NCI-H1417 treated with DMSO at 0.1 percent for 48 hours (cell line): ENCODE measurements at places on chromosomes 4 and X.

- DNase-seq: no peak
These were observed 48.0 kb upstream of the TMEM154 start for GRCh38 chr4:152727784-152728183.

DNA sequence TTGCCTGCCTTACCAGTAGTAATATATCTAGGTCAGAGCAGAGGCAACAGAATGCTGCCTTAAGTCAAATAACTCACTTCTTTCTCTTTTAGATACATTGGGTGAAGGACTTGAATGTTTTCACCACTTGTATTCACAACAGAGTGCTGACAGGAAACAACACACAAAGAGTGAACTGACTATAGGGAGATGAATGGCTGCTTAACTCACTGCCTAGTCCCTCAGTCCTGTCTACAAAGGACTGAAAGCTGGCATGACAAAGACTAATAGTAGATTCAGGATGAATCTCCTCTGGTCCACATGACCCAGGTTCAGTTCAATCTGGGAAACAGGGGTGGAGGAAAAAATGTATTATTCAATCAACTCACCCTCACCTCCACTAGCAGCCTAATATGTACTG is 134.2 kb downstream of the GALNTL6 start:
- DNase-seq: no peak

- DNase-seq: no peak
These were observed 8.2 kb downstream of the SLC38A5 start for GRCh38 chrX:48461830-48462229.

DNA sequence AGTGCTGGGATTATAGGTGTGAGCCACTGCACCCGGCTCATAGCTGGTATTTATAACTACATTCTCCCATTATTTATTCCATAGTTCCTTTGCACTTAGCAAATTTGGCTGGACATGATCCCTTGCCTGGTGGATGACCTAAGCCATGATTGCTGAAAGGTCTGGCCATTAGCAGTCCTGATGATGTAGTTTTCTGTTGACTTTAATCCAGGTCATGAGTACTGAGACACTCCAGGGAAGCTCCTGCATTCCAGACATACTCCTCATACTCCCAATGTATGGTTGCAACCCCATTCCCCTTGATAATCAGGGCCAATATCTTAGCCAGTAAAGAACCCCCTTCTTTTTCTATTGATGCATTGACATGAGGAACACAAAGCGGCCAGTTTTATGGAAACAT is 24.4 kb upstream of the MGST2 start:
- DNase-seq: no peak

DNA sequence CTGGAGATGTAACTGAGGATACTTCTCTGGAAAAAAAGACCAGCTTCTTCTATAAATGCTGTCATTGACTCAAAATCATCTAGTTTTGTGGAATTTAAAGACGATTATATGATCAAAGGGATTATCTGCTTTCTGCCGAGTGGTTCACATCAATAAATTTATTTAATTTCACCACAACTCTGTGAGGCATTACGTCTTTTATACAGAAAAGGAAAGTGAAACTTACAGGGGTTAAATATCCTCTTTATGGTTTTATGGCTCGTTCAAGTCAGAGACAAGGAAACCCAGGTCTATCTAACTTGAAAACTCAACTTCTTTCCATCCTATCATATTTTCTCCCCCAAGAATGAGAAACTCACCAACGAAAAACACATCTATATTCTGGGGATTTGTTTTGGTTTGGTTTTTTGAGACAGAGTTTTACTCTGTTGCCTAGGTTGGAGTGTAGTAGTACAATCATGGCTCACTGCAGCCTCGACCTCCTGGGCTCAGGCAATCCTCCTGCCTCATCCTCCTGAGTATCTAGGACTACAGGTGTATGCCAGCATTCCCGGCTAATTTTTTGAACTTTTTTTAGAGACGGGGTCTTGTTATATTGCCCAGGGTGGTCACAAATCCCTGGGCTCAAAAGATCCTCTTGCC is 377.9 kb upstream of the EMCN start:
- DNase-seq: no peak

- DNase-seq: no peak
These were observed 49.9 kb downstream of the ADGRG2 start for GRCh38 chrX:19072372-19072771.

DNA sequence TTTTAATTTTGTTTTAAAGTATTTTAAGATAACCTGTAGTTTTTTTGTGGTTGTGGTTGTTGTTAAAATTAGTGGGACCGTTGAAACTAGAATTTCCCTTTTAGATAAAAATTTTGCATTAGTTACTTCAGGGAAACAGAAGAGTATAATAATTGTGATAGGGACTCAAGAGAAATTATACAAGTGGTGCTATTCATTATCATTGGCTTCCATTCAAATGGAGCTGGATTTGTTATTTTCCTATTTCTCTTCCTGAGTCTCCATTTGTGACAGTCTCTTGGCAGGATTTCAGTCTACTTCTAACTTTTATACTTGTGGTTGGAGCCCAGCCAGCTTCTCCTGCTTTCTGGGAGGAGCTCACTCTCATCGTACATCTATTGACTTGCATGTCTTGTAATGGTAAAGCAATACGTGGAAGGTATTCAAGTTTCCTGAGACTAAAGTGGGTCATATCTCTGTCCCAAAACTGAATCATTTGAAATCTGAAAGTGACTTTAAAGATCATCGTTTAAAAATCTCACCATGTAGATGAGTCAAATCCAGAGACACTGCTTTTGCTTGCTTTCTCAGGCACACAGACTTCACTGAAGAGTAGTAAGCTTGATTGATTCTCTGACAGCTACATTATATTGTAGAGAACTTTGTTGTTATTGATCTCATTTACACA is 155.8 kb downstream of the RPA4 start:
- DNase-seq: no peak

DNA sequence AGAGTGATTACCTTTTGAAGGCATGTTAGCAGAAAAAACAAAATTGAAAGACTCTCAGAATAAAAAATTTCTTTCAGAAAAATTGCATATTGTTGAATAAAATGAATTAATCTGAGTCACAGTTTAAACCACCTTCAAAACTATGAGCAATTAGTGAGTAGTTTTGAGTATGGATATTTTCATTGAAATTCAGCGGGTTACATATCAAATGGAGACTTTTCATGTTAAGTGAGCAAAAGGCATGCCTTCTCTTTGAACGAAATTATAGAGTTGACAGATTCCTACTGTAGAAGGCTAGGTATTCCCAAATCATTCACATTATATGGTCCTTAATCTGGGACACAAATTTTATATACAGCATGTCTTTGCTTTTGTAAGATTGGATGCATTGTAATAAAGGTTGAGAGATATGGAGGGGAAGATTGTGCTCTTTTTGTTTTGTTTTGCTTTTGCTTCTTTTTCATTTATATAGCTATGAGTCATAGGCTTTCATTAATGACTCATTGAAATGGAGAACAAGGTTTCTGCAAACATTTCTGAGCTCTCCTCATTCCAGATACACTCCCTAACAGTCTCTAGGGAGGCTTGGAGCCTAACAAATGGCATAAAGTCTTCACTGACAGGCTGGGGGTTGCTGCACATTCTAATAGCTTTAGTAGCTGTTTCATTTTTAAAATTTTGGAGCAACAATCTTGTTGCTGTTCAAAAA is 21.6 kb downstream of the PCDH18 start:
- no peak for DNase-seq

DNA sequence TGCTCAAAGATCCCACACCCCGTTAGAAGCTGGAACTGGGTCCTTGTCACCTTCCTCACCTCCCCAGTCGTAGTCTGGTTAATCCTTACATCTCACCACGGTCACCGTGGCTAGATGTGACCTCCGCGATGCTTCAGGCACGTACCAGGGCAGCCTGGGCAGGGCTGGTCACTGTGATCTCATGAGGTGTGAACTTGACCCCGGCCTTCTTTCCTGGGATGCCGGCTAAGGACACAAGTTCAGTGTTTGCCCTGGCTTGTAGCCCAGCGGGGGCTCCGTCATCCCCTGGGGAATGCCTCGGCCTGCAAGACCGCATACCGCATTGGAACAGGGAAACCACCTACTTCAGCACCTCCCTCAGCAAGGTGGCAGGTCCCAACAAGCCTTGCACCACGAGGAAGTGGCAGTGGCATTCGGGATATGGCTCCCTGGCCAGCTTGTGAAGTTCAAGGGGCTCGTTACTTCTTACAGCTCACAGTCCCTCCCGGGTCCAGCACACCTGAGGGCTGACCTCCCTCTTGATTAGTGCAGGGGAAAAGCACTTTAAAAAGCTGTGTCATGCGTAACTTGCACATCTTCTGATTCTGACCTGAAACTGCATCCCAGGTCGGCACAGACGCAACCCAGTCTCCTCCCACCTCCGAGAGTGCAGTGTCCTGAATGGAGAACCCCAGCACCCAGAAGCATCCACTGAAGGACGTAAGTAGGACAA is 25.9 kb downstream of the NOP14 start:
- DNase-seq: no peak

DNA sequence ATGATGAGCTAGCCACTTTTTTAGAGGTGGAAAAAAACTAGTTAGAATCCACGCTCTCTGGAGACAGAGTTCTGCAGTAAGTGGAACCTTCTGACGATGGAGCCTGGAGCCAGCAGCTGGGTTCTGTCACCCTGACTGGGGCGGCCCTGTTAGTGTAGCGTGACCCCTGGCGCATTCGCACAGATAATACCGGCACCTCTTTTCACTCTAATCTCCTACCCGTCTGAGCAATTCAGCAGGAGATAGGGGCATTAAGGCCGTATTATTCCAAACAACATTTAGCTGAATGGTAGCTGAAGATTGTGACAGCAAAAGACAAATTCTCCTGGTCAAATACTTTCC is 292.6 kb downstream of the FBXO8 start:
- DNase-seq: no peak

DNA sequence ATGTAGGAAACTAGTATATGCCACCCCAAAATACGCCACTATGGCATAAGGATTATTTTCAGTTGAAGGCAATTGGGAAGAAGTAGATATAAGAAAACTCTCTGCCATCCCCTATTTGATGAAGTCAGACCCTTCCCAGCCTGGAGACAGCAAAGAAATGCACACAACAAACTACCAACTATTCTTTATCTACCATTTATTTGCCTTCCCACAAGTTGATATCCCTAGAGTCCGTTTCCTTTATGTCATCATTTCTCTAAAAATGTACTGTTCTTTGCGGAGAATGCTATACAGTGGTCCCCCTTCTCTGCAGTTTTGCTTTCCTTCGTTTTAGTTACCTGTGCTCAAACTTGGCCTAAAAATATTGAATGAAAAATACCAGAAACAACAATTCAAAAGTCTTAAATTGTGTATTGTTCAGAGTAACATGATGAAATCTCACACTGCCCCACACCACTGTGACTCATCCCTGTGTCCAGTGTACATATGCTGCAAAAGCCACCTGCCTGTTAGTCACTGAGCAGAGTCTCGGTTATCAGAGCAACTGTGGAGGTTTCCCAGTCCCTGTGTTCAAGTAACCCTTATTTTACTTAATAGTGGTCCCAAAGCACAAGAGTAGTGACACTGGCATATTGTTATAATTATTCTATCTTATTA is 152.3 kb downstream of the WDFY3 start:
- DNase-seq: no peak

GRCh38 chrX:133575501-133576136 is 160.3 kb upstream of the GPC4 start:
- DNase-seq: no peak

- no peak for DNase-seq
These were observed 24.2 kb downstream of the RASSF6 start for GRCh38 chr4:73596001-73596400.

DNA sequence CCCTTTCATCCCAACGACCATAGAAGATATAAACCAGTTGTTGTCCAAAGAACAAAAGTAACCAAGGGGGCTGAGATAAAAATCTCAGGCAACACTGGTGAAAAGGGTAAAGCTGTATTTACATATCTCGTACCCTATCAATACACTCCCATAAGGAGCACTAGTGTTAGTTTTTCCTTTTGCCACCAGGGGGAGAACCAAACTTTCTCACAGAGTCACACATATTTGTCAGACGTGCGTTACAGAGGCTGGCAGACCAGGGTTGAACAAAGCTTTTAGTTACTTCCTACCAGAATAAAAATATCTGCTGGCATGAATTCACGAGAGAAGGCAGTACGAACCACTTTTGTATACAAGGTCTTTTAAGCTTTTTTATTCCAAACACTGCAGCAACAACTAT is 88.3 kb downstream of the AMELX start:
- DNase-seq: no peak

GRCh38 chrX:71533851-71534561 is 1.1 kb downstream of the OGT start:
- peak; percentile 30 for DNase-seq

GRCh38 chrX:66110112-66110511 is 53.9 kb upstream of the HEPH start:
- no peak for DNase-seq

GRCh38 chrX:126164226-126164625 is 1.9 kb downstream of the DCAF12L2 start:
- no peak for DNase-seq

GRCh38 chr4:727576-727975 is 21.9 kb downstream of the PCGF3 start:
- no peak for DNase-seq

DNA sequence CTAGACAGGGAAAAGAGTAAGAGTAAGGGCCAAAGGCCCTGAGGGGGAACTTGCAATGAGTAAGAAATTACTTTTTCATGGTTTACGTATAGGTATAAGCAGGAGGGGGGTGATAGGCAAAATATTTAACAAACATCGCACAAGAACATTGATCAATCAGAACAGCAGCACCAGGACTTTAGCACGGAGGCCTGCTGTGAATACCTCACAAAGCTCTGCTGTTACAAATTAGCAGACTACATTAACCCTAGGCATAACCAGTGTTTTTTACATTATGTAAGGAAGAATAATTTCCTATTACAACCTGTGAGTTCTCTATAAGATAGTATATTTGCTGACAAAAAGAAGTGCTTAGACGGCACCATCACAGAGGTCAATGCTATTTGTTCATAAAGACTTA is 44.9 kb downstream of the PPARGC1A start:
- DNase-seq: no peak

DNA sequence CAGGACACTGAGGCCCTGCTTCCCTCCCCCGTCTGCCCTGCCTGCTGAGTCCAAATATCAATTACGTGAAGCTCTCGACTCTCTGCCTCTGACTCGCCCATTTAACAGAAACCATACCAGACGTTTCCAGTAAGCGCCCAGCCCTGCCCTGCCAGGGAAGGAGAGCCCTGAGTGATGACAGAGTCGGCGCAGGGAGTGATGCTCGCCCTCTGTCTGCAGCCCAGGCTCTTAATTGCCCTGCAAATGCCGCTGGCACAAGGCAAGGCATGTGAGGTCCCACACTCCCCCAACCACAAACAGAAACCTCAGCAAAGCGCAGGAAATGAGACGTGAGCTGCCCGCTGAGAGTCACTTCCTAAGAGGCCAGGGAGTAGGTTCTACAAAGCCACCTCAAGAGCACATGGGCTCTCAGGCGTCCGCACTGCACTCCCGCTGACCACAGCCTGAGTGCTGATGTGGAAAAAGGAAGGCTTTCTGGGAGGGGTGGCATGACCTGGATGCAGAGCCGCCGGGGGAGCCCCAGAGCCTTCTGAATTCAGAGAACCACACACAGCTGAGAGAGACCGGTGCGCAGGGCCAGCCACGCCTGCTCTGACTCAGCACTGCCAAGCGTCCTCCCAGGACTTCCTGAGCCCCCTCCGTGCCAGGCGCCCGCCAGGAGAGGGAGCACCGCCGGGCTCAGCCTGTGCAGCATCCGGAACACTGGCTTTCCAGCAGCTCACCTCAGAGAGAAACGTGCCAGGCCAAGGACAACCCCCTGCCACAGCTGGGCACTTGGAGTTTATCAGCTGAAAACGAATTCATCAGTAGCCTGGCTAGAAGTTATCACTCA is 5.3 kb downstream of the ZFYVE28 start:
- DNase-seq: peak; percentile 72
